Stimulated activated CD4-positive, alpha-beta T cell treated with anti-CD3 and anti-CD28 coated beads, Interleukin-2, amount 100 ng/mL, for 4 hours (primary cell): ENCODE measurements at places on chromosomes 2 and 18.
A peak's percentile ranks its signal among the peaks of the same experiment; 100 is the strongest.

GRCh38 chr2:209673811-209674210 lies 97.8 kb upstream of the UNC80 start:
- no peak for DNase-seq

DNA sequence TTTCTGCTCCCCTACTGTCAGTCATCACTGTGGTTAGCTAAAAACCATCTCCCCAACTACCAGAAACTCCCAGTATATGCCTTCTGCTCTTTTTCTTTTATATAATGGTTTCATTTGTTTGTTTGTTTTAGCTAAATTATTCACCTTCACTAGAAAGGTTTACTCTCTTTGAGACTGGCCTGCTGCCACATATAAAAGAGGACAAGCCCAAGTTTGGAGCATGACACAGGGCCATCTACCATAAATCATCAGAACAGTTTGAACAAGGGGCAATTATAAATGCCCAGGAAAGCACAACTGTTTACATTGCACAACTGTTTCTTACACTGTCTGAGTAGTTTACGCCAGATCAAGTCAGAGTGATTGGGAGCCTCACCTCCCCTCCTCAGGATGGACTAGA lies 471.0 kb upstream of the PIK3C3 start:
- DNase-seq, result no peak

- DNase-seq, result no peak
Observed at GRCh38 chr2:103788389-103788788, 1026.6 kb downstream of the TMEM182 start.

DNA sequence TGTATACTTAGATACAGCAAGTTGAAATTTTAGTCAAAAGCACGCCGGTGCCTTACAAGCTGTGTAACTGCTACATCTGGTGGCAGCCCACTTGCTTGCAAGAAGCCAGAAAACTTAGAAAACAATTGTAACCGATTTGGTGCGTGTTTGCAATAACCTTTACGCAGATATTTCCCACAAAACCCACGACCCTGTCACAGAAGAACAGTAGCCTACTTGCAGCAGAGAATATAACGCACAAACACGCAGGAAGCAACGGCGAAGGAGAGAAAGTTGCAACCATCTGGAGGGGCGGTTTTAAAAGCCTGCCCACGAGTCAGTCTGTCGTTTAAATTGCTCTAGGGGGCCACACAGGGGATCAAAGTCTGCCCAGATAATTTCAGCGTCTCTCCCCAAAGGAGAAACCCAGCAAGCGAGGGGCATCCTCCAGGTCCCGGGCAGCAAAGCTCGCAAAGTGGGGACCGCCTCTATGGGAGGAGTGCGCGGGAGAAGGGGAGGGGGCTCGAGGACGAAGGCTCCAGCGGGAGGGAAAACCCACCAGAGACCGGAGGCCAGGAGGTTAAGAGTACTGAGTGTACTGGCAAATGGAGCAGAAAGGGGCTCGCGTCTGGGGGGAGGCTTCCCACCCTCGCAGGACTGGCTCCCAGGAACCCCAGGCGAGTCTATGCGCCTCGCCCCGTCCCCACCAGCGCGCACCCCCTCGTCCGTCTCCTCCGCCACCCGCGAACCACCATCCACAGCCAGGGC lies 1.1 kb downstream of the TLK1 start:
- DNase-seq, result peak; percentile 24

DNA sequence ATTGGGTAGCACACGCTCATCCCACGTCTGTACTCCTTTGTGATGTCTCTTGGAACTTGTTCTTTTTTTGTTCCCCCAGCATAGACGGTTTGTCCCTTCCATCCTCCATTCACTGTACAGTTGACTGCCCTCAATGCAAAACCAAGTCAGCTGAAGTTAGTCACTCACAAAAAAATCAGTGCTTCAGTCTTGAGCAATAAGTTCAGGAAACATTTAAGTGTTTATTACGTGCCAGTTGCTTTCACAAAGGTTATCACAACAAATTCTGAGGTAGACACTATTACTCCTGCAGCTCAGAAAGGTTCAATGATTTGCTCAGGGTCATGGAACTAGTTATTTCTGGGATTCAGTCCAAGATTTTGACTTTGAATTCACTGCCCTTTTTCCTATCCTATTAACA lies 102.2 kb downstream of the PDE1A start:
- DNase-seq, result no peak

- no peak for DNase-seq
Observed at GRCh38 chr2:224432003-224432579, 30.2 kb upstream of the FAM124B start.

DNA sequence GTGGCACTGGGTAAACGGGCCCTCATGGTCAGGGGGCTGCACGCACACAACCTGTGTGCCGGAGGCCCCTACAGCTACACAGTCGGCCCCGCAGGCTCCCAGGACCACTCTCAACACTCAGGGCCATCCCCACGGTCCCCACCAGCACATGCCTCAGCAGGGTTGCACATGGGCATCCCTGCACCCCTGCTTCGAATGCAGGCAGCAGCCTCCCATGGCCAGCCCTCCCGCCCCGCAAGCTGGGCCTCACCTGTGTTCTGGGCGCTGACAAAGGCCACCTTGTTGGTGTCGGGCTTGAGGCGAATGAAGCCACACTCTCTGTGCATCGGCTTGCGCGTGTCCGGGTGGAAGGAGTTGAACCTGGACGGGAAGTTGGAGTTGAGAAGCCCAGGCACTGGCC lies 34.2 kb downstream of the THAP4 start:
- DNase-seq, result no peak

DNA sequence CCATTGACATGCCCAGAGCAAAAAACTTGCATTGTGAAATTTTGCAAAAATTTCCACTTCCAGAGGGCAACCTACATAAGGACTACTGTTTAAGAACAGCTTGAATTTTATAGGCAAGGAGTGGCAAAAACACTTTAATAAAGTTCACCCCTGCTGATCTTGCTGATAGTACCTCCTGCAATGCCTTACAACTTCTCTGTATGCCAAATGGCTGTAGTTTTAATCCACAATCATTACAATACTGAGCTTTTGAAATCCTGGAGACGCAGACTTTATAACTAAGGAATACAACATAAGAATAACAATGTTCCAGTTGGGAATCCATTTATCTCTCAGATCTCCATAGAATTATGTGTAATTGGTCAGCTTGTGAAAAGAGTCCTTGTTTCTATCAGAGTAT lies 247.5 kb downstream of the KCNJ3 start:
- DNase-seq, result no peak

GRCh38 chr2:120432976-120433815 lies 87.3 kb downstream of the INHBB start:
- no peak for DNase-seq

- no peak for DNase-seq
Observed at GRCh38 chr2:25420820-25421237, 79.1 kb upstream of the DNMT3A start.

DNA sequence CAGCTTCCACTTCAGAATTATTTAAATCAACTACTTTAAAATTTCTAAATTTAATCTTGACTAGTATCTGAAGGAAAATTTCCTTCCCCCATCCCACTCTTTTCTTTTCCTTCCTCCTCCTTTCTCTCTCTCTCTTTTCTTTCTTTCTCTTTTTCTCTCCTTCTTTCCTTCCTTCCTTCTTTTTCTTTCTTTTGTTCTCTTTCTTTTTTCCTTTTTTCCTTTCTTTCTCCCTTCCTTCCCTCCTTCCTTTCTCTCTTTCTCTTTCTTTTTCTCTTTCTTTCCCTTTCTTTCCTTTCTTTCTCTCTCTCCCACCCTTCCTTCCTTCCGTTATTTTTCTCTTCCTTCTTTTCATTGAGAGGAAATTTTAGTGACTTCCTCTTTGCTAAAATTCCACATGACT lies 132.0 kb upstream of the CDH19 start:
- DNase-seq, result no peak

- no peak for DNase-seq
Observed at GRCh38 chr2:19893520-19894133, 8.2 kb downstream of the TTC32 start.

- peak; percentile 13 for DNase-seq
Observed at GRCh38 chr18:67417864-67418523, 98.5 kb downstream of the DSEL start.

GRCh38 chr18:6342990-6343389 lies 71.7 kb downstream of the L3MBTL4 start:
- no peak for DNase-seq

- DNase-seq, result no peak
Observed at GRCh38 chr2:136131484-136131960, 13.6 kb upstream of the CXCR4 start.

DNA sequence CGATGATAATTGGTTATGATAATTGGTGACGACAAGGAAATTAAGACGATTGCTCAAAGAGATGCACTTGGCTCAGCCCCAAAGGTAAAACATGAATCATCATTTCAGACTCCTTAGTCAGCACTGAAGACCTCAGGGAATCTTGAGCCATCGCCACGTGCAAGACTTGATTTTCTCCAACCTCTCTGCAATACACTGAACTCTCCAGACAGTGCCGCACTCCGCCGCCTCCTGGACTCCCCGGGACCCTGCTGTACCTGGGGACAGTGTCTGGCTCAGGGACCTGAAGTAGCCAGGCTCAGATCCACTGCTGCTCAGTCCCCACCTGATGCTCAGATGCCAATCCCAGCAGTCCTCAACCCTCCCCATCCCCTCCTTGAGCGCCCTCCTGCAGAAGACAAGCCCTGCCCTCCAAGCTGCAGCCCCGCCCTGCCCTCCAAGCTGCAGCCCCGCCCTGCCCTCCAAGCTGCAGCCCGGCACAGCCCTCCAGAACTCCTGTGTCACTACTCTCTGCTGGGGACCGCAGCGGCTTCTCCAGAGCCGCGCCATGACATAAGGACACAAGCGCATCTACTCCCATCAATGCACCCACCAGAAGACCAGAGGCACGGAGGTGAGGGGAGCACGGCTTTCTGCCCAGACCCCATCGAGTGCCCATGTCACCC lies 1.1 kb downstream of the TMEM18 start:
- no peak for DNase-seq
